Activated CD4-positive, alpha-beta T cell treated with anti-CD3 and anti-CD28 coated beads for 1 hour (primary cell): ENCODE measurements at places on chromosomes 2 and 18.
A peak's percentile ranks its signal among the peaks of the same experiment; 100 is the strongest.

- no peak for DNase-seq
These were observed 86.5 kb upstream of the MYO3B start for GRCh38 chr2:170091436-170091835.

DNA sequence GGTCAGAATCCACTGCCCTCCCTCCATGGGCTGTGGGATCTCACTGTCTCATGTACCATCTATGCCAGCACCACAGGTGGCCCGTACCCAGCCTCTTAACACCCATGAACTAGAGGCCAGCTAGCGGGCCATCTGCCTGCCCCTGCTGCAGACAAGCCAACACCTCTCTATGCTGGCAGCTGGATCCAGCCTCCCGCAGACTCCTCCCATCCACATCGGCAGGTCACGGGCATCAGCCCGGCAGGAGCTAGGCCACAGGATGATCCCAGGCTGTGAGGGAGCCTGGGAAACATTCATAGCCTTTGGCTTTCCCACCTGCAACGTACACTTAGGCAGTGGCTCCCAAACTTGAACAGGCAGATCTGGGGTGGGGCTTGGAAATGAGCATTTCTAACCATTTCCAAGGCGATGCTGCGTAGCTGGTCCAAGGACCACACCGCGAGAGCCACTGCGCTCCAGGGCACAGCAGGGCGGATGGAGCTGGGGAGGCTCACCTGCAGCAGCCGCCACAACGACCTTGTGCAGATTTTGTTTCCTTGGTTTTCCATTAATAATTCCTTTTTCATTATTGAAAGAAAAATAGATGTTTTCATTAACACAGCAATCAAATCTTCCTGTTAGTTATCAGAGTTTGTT is 114.7 kb downstream of the KCNF1 start:
- no peak for DNase-seq

DNA sequence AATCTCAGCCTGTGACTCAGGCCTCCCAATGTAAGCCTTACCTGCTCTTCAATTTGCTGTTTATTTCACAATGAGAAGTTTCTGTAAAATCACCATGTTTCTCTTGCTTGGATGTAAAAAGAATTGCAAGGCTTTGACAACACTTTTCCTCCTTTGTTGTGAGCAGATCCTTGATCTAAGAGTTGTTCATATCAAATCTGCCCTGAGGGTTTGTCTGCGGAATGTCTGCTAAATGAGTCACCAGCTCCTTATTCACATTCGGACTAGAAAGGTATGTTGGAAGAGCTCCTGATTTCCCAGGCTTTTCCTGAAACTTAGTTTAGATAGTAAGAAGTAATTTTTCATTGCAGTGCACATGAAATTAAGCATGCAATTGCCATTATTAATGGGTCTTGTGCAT is 268.2 kb upstream of the TCF4 start:
- no peak for DNase-seq

- no peak for DNase-seq
These were observed 156.7 kb downstream of the CPS1 start for GRCh38 chr2:210713122-210713521.

DNA sequence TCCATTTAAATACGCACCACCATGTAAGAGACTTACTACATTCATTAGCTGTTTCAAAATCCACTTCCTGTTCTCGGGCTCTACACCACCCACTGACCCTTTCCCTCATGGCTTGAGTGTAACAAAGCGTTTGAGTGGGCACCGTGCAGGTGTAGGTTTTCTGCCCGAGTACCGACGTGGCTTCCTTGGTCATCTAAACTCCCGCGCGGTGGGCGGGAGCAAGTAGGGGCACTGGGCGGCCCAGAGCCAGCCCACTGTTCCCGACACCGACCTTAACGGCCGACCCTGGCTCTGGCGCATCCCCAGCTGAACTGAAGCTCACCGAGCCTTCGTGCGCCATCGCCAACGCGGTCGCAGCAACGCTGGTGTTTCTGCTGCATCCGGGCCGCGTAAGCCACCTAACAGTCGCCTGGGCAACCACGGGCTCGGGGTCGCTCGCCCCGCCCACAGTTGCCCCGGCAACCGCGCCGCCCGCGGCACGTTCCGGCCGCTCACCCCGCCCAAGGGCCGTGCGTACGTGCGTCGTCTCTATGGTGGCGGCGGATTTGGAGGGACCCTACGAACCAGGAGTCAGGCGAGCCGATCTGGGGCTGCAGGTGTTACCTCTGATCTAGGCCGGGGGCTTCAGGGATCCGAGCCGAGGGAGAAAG is at the start of the genes C2orf81 and WDR54:
C2orf81 (minus strand) TSS at position 399 of the 650 bp plus-strand sequence; CDS start at position 340, 59 bp downstream.
WDR54 (plus strand) TSS at position 510 of the 650 bp plus-strand sequence. CDS start 424 bp downstream, outside the sequence.
- DNase-seq = peak; percentile 89
